ENCODE measurements at places on chromosomes 12 and 14.
A peak's percentile ranks its signal among the peaks of the same experiment; 100 is the strongest.

- DNase-seq: no peak
These were observed 48.8 kb upstream of the CORO1C start for GRCh38 chr12:108779998-108780688.

DNA sequence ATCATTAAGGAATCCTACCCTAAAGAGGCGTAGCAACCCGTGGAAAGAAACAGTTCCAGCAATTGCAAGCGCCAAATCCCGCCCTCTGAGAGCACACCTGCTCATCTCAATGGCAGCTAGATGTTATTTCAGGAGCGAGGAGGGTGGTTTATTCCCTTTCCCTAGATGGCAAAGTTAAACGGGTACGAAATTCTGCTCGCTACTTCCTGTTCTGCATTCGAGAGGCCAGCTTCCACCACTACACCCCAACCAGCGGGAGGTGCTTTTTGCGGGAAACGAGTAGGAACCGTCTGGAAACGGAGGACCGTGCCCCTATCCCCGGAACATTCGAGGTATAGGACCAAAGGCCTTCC is 536 bp downstream of the VPS29 start:
- DNase-seq: peak; percentile 85

DNA sequence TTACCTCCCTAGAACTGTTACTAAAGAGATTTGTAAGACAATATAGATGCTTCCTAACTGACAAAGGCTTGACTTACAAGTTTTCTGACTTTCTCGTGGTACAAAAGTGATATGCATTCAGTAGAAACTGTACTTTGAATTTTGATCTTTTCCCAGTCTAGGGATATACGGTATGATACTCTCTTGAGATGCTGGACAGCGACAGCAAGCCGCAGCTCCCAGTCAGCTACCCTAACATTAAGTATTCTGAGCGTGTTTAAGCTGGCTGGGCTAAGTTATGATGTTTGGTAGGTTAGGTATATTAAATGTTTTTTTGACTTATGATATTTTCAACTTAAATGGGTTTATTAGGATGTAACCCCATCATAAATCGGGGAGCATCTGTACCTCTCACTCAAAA is 55.2 kb upstream of the CDKL1 start:
- DNase-seq: no peak

DNA sequence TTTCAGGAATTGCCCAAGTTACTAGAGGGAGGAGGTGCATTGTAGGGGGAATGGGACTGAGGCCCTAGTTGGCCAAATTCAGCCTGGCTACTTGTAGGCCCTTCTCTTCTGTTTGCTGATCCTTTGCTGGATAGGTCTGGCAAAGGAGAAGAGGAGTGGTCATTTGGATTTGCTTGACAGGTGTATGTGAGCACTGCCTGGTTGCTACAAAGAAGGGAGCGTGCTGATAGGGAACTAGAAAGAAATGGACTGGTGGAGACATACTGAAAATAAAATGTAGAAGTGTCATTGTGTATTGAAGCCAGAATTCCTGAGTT is 3.6 kb downstream of the PSMA6 start:
- DNase-seq: no peak

DNA sequence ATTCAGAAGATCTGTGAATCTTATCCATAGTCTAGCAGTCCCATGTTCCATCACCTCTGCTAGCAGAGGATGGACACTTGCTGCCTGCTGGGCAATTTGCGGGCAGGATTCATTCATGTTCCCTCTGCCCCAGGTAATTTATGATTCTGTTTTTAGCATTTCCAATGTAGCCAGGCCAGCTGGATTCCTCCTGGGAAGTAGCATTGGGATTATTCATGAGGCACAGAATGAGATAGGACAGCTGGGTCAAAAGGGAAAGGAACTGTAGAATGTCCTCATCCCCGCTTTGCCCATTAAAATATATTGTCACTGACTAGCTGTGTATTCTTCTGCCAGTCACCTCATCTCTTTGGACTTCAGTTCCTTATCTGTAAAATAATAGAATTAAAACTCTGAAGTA is 68.7 kb downstream of the SLC35F4 start:
- DNase-seq: no peak

DNA sequence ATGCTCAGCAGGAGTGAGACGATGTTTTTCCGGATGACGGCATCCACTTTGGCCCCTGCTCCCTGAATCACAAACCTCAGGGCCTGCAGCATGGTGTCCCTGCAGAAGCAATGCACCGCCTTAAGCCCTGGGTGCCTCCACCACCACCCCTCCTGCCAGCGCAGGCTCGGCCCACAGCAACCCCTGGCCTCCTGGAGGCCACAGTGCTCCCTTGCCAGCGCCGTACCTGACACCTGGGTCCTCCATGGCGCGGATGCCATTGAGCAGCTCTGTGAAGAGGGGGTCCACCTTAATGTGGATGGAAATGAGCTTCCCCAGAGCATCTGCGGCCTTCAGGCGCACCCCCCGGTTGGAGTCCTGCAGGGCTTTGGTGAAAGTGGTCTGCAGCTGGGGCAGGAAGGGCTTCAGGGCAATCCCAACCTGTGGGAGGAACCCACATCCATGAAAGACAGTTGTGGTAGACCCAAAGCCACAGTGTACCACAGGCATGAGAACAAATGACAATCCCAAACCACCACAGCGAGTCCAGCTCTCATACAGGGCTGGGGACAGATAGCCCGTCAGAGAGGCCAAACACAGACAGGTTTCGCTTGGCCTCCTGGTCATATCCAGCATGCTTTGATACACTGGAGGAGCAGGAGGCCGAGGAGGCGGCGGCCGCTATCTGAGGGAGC is 17.9 kb upstream of the RAB35 start:
- DNase-seq: no peak

DNA sequence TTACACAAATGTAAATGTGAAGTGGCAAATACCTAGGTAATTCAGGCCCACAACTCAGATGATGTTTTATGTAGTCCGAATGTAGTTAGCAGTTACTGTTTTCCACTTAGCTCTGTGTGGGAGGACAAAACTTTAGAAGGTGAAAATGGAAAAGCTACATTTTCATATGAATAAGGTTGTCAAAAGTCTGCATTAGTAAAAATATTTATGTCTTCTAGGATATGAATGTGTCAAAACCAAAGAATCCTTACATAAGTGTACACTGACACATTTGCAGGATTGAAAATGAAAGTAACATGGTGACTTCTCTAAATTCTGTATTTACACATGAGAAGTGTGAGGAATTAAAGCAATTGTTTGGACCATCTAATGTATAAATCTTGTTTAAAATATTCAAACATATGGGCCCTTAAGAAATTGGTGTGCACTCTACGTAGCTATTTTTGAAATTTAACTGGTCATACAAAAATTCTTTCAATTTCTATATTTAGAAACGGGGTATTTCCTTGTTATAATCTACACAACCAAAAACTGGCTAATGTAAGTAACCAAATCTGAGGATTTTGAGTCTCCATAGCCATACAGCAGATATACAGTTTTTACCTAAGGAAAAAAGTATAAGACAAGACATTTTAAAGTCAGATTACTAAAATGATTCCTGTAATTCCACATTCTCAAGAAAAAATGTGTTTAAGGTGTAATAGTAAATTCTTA is 5.4 kb downstream of the CDKN1B start:
- DNase-seq: peak; percentile 63

GRCh38 chr14:65223636-65224035 is 121.3 kb upstream of the MAX start:
- no peak for DNase-seq

GRCh38 chr14:86305058-86305457 is 775.1 kb downstream of the FLRT2 start:
- no peak for DNase-seq

DNA sequence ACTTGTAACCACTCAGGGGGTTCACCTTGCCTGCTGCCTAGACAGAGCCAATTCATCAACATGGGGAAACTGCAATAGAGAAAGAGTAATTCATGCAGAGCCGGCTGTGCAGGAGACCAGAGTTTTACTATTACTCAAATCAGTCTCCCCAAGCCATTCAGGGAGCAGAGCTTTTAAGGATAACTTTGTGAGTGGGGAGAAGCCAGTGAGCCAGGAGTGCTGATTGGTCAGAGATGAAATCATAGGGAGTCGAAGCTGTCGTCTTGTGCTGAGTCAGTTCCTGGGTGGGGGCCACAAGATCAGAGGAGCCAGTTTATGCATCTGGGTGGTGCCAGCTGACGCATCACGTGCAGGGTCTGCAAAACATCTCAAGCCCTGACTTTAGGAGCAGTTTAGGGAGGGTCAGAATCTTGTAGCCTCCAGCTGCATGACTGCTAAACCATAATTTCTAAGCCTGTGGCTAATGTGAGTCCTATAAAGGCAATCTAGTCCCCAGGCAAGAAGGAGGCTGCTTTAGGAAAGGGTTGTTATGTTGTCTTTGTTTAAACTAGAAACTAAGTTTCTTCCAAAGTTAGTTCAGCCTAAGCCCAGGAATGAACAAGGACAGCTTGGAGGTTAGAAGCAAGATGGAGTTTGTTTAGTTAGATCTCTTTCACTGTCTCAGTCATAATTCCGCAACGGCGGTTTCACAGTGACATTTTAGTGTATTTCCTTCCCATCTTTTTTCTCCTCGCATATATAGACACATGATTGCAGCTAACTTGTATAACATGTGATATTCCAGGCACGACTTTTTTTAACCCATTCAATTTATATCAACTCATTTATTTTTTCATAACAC is 68.9 kb upstream of the NCOR2 start:
- DNase-seq: peak; percentile 88

DNA sequence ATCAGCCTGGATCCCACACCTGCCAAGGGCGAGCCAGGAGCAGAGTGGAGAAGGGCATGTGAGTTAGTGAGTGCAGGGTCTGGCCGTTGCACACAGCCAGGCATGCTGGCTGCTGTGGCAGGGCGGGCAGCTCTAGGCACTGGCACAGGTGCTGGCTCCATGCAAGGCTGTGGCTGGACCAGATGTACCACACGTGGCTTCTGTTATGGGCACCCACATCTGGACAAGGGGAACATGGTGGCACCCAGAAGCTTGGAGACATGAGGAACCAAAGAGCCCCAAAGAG is 20.1 kb downstream of the SERPINA3 start:
- DNase-seq: no peak

GRCh38 chr12:30880061-30880460 is 46.5 kb upstream of the TSPAN11 start:
- DNase-seq: no peak

GRCh38 chr14:88473791-88474190 is 81.0 kb downstream of the PTPN21 start:
- DNase-seq: no peak

DNA sequence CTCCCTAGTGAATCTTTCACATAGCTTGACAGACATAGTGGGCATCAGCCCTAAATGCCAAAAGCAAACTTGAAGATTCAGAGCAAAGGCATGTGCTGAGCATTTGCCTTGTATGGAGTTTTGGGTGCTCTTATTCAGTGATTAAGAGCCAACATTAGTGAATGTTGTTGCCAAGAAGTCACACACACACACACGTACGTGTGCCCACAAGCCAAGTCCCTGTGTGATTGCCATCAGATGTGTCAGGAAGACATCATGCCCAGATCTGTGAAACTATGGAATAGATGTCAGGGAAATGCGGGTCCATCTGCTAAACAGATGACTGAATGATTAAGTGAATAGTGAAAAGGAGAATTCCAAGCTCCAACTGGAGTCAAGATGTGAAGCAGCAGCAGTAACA is 149.0 kb downstream of the AKAP6 start:
- DNase-seq: no peak

- DNase-seq: no peak
These were observed 3.4 kb downstream of the DHH start for GRCh38 chr12:49091056-49091835.

- no peak for DNase-seq
These were observed 10.0 kb downstream of the NUAK1 start for GRCh38 chr12:106128585-106129328.

DNA sequence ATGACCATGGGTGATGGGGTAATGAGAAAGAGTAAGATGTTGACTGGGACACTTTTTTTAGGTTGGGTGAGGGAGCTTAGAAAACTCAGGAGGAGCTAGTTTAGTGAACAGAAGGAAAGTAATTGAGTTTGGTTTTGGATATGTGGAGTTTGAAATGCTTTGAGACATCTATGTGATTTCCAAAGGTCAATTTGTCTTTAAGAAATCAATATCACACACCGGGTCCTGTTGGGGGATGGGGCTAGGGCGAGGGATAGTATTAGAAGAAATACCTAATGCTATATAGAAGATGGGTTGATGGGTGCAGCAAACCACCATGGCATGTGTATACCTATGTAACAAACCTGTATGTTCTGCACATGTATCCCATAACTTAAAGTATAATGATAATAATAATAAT is 118.4 kb downstream of the ASCL1 start:
- DNase-seq: no peak

- no peak for DNase-seq
These were observed 88.4 kb downstream of the BBS10 start for GRCh38 chr12:76259660-76260389.

GRCh38 chr14:104161602-104162367 is 23.4 kb downstream of the KIF26A start:
- DNase-seq: no peak

- peak; percentile 66 for DNase-seq
These were observed 26.1 kb upstream of the STAC3 start for GRCh38 chr12:57276935-57277563.

GRCh38 chr14:92204792-92205191 is 83.0 kb downstream of the CPSF2 start:
- no peak for DNase-seq

DNA sequence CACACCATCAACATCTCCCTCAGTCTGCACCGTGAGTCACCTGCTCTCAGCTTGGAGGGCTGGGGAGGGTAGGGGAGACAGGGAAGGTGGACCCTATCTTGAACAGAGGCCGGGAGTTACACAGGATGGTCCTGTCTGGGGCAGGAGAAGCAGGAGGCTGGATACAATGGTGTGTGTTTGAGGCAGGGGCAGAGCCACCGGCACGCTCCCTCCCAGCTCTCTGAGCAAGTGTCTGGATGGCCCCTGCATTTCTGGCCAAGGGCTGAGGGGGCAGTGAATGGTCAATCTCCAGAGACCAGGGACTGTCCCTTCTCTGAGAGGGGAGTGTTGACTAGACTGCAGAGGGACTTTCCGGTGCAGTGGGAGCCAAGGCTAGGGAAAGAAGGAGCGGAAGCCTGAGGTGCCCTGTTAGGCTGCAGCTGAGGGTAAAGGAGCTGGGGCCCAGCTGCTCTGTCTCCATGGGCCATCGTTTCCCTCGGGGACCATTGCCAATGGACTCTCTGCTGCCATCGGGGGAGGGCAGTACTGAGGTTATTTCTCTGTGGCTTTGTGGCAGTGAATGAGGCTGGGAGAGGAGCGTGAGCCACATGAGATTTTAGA is 1.9 kb downstream of the LRP1-AS start:
- DNase-seq: no peak

DNA sequence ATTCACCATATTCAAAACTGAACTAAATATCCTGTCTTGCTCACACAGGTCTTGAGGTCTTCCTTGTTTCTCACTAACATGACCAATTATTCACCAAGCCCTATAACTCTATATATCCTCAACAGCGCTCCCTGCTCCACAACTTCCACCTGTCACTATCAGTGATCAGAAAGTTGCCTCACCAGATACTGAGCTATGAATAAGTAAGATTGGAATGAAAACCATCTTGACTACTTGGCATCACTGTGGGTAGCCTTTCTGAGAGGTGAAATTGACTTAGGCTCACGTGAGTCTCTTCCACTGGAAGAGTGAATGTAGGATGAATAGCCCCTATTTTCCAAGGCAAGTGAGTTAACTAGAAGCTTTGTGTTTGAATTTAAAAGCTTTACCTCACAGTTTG is 167.1 kb downstream of the PIK3C2G start:
- no peak for DNase-seq

- no peak for DNase-seq
These were observed 1.4 kb downstream of the FZD10 start for GRCh38 chr12:130163461-130164215.

- no peak for DNase-seq
These were observed 291.7 kb downstream of the RAD51B start for GRCh38 chr14:68111097-68111852.

Measured in hematopoietic multipotent progenitor cell treated with erythropoietin and hydrocortisone succinate and interleukin-3 and kit ligand, for 4 days (in vitro differentiated cells).